ENCODE measurements at places on chromosomes 6 and 20.
A peak's percentile ranks its signal among the peaks of the same experiment; 100 is the strongest.

DNA sequence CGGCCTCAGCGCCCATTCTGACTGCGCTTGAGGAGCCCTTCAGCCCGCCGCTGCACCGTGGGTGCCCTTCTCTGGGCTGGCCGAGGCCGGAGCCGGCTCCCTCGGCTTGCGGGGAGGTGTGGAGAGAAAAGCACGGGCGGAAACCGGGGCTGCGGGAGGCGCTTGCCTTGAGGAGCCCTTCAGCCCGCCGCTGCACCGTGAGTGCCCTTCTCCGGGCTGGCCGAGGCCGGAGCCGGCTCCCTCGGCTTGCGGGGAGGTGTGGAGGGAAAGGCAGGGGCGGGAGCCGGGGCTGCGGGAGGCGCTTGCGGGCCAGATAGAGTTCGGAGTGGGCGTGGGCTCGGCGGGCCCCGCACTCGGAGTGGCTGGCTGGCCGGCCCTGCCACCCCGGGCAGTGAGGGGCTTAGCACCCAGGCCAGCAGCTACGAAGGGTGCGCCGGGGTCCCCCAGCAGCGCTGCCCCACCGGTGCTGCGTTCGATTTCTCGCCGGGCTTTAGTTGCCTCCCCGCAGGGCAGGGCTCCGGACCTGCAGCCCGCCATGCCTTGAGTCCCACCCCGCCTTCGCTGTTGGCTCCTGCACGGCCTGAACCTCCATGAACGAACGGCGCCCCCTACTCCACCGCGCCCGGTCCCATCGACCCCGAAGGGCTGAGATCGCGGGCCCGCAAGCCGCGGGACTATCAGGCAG lies 45.7 kb upstream of the MCUR1 start:
- no peak for DNase-seq

- no peak for DNase-seq
These were observed 882.8 kb downstream of the TBC1D32 start for GRCh38 chr6:120451508-120451907.

DNA sequence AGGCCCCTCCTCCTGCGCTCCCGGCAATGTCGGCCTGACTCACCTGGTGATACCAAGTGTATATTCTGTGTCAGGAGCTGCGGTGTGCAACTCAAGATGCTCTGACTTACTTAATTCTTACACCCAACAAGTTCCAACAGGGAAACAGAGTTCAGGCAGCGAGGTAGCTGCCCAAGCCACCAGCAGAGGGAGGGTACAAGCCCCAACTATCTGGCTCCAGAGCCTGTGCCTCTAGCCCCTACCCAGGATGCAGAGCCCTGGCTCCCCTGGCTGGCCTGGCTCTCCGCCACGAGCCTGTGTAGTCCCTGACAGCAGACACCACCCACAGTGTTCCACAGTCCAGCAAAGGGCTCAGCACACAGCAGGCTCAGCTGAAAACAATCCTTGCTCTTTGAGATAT lies 34.9 kb downstream of the C20orf203 start:
- no peak for DNase-seq

- no peak for DNase-seq
These were observed 1.5 kb downstream of the CENPQ start for GRCh38 chr6:49464691-49465090.

GRCh38 chr20:58538752-58539151 lies 23.6 kb upstream of the APCDD1L start:
- no peak for DNase-seq

GRCh38 chr20:18019068-18019467 lies 38.6 kb downstream of the OVOL2 start:
- no peak for DNase-seq

DNA sequence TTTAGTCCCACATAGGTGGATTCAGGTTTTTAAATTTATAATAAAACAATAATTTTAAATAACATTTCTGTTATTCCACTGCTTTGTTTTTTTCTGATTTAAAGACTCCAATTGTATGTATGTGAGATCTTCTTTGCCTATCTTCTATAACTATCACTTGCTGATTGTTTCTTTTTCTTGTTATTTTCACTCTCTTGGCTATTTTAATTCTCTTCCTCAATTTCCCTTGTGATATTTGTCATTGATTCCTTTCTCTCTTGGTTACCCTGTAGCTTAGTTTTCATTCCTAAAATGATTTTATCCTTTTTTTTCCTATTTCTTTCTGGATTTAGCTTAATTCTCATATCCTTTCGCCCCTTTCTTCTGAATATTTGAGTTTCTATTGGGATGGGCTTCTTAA lies 227.3 kb upstream of the TENT5A start:
- DNase-seq: no peak

GRCh38 chr6:98847779-98848538 lies 13.6 kb downstream of the POU3F2 start:
- no peak for DNase-seq

DNA sequence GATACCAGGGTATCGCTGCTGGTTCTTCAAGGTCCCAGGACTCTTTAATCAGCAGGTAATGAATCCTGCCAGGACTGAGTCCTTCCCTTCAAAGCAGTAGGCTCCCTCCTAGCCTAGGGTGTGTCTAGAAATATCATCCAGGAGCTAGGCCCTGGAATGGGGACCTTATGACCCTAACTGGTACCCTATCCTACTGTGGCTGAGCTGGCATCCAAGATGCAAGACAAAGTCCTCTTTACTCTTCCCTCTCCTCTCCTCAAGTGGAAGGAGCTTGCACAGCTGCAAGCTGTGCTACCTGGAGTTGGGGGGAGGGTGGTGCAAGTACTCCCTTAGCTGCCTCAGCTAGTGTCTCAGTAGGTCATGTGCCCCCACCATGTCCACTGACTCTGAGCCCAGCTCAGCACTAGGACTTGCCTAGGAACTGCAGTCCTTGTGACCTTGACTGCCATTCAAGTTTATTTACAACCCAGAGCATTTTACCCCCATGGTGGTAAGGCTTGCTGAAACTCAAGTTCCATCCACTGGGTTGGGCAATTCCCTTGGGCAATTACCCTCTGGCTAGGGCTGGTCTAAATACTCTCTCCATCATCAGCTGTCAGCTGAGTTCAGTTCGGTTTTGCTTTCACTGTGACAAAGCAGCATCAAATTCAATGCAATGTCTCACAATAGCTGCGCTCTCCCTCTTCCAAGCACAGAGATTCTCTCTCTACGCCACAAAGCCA lies 48.4 kb upstream of the TOP1 start:
- DNase-seq: no peak

DNA sequence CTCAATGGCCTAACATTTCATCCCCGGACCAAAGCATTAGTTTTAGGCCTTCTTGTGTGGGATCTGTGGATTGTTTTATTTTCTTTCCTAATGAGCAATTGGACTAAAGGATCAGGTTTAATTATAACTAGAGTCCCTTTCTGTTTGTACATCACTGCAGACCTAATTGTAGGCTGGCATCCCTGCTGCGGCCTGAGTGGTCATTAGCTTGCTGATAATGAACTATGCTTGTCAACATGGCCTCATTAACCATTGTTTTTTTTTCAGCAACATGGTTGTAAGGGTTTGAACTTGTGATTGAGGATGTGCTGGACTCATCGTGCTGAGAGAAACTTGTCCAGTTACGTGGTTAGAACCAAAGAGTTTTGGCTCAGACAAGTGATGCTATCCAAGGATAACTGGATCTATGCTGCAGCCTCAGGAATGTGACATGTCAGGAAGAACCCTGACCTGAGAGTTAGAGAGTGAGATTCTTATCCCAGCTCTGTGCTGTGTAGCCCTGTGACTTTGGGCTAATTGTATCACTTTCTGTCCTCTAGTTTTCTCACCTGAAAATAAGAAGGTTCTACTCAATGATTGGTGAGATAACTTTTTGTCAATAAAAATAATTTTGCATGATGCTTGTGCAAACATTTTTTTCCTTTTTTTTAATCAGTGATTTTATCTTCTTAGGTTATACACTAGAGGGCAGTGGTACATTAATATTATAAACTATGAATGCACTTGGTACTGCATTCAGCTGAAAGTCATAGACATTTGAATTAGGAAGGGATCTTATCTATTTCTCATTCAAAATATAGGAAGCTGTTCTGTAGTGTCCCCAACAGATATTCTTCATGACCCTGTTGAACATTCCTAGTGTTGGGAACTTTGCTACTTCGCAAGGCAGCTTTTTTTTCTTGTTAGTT lies 140.9 kb downstream of the RNF144B start:
- peak; percentile 56 for DNase-seq

DNA sequence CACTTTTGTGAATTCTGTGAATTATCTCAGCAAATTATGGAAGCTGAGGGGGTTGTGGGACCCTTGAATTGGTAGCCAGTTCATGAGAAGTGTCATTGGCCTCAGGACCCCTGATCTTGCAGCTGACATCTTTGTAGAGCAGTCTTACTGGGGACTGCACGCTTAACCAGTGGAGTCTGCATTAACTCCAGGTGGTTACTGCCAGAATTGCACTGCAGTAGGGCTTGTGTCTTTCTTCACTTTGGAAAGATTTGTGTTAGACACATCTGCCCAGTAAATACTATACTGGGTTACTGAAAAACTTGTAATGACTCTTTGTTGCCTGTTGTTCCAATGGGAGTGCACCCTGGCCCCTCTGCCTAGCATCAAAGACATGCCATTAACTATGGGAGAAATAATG lies 21.2 kb upstream of the CDKN1A start:
- DNase-seq: no peak

- DNase-seq: no peak
These were observed 155.4 kb downstream of the NRN1 start for GRCh38 chr6:5851261-5851757.

DNA sequence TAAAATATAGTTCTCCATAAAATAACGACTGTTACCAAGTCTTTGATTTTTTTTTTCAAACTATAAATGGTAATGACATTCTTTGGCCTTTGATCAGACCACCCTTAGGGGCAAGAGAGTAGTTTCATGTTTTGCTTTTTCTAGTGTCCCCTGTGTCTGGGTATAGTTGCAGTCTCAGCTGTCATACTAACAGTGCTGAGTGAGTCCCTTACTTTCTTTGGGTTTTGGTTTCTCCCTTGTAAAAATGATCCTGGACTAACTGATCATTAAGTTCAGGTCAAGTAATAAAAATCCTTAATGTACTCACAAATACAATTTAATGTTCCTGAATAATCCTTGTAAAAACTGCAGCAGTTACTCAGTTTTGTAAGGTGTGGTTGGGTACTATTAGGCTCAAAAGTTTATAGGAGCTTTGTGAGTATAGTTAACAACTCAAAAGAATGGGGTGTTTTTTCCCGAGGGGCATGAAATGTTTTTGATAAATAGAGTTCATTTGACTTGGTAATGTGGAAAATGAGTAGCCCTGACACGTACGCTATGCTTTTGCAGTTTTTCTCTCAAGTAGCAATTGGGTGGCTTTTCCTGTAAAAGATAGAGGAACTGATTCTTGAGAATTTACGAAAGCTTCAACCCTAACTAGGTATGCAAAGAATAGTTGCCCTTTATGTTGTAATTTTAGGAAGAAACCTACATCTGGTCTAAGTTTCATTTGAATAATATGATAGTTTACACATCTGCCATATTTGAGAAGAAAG lies 6.2 kb downstream of the PTPN1 start:
- DNase-seq: no peak

DNA sequence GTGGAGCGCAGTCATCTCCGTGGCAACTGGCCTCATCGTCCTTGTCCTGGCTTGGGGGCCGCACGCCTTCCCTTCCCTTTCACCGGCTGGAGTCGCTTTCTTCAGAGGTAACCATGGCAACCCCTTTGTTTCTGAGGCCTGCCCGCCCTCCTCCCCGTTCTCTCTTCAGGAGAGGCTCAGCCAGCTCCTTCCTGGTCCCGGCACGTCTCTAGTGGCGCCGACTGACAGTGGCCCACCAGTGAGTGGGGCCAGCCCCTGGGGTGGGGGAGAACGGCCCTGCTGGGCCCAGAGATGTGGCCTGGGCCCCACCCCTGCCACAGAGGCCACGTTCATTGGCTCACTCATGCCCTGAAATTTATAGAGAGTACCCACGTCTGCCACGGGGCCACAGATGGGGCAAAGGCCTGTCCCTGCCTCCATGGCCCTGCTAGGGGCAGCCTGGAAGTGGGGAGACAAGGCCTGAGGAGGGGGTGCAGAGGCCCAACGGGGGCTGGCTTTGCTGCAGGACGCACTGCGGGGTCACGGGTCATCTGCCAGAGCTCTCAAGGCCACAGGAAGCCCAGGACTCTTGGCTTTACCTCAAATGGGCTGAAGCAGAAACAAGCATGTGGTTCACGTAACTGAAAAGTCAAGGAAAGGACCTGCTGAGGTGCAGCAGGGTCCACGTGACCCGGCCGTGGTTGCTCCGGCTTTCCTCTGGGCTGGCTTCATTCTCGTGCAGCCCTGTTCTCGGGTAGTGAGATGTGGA lies 1.4 kb upstream of the OSBPL2 start:
- DNase-seq: no peak

- no peak for DNase-seq
These were observed 63.6 kb upstream of the NOX3 start for GRCh38 chr6:155519176-155519738.

DNA sequence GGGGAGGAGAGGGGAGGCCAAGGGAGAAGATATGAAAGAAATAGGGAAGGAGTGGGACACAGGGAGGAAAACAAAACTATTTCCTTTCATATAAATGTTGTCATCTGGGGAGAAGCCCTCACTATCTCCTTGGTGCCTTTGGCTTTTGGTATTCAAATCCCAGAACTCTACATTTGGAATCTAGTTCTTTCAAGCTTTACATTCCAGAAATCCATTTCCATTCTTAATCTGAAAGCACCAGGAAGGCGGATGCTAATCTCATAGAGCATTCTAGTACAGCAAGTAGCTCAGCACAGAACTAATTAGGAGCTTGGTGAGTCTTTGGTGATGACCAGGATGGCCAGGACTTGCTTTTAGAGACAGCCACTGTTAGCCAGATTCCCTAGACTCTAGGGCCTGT lies 177.9 kb downstream of the KIF16B start:
- no peak for DNase-seq

- DNase-seq: no peak
These were observed 4.4 kb upstream of the MUC21 start for GRCh38 chr6:30979141-30979540.

- DNase-seq: no peak
These were observed 26.7 kb downstream of the SERPINB9 start for GRCh38 chr6:2876210-2877056.

DNA sequence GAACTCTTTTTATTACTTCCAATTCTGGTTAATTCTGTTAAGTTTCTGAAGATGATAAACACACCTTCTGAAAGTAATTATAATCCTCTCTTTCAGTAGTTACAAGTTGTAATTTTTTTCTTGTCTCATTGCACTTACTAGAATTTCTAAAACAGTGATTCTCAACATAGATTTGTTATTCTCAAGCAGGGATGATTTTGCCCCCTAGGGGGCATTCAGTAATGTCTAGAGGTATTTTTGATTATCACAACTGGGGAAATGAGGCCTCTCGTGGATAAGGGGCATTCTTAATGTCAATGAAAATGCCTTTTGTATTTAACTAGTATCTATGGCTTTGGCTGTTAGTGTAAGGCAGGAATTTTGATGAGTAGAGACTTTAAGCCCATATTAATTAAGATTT lies 39.4 kb upstream of the MAFB start:
- DNase-seq: no peak

- DNase-seq: no peak
These were observed 29.0 kb downstream of the ADGRF4 start for GRCh38 chr6:47727391-47727790.

Measured in NCI-H1105 (cell line).